Activated CD4-positive, alpha-beta T cell treated with anti-CD3 and anti-CD28 coated beads for 36 hours (primary cell): ENCODE measurements at places on chromosomes 2 and 18. TPM values are rescaled to one million over a fixed set of nuclear protein-coding genes. Genes with fewer than 3 reads are reported as not detected.

ALPG gene
- total RNA-seq: not detected

UGT1A5 gene
- total RNA-seq: not detected

DNA sequence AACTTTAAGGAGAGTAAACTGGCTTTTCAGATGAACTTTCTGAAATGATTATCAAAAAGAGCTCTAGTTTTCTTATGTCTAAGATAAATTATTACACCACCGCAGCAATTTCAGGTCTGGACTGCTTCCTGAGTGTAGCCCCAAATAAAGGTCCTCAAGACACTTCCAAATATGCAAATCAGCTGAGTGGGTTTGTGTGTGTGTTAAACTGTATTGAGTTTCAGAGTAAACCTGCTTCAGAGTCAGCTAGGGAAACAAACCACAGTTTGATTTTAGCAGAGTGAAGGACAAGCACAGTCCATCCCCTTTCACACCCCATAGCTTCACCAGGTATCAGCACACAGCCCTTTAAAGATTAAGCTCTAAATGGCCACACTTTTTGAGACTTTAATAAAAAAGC is 168.7 kb downstream of the NRXN1 start:
- no peaks in the 10 kb centered on the region for H3K36me3 ChIP-seq
- no peaks in the 10 kb centered on the region for H3K27me3 ChIP-seq
- DNase-seq: no peak
- no peak overlapping the region for H3K27ac ChIP-seq
- no peaks in the 10 kb centered on the region for H3K4me1 ChIP-seq
- no peak overlapping the region for H3K4me3 ChIP-seq

DNA sequence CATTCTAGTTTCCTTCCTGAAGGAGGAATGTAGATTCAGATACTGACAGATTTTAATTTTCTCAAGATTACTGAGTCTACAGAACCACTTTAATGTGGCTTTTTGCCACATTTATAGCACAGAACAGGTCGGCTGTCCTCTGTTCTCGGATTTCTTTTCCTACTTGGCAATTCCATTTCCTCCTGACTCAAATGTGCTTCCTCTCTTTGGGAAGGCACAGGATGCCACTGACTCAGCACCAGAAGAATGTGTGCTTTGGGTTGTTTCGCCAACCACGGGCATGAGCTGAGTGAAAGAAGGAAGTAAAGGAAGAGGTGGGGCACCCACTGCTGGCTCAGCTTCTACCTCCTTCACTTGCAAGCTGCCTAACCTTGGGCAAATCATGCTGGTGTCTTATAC is 970.6 kb upstream of the ACVR2A start:
- H3K36me3 ChIP-seq: no peaks in the 10 kb centered on the region
- H3K4me3 ChIP-seq: no peak overlapping the region
- H3K27ac ChIP-seq: no peak overlapping the region
- no peaks in the 10 kb centered on the region for H3K4me1 ChIP-seq
